ENCODE measurements at places on chromosomes 13 and 19.

GRCh38 chr13:39765801-39766463, 110.5 kb downstream of the COG6 start:
- no peak for DNase-seq

DNA sequence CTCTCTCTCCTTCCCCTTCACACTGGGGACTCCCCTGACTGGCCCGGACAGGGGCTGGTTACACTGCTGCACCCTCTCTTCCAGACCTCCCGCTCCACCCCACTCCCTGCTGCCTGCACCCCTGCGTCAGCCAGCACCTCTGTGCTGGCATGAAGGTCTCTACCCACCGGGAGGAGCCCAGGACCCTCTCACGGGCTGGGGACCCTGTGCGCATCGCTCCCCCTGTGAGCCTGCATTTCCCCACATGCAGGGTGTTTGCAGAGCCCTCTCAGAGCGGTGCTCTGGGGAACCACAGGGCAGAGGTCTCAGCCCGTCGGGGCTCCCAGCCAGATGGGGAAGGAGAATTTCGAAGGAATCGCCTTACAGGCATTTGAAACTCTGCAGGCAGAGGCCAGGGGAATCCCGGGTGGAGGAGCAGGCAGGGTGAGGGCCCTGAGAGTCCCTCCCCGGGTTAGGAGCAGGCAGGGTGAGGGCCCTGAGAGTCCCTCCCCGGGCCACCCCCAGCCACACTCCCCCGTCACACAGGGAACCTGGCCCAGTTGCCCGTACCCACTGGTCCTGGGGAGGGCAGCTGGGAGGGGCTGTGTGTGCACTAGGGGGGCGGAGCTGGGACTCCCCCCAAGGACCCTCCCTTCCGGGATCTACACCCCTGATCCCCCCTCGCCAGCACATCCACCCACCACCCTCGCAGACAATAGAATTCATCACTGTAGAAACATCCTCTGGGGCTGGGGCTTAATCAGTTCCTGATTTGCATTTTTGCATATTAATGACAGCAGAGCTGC, 16.3 kb upstream of the TCF3 start:
- DNase-seq = no peak

DNA sequence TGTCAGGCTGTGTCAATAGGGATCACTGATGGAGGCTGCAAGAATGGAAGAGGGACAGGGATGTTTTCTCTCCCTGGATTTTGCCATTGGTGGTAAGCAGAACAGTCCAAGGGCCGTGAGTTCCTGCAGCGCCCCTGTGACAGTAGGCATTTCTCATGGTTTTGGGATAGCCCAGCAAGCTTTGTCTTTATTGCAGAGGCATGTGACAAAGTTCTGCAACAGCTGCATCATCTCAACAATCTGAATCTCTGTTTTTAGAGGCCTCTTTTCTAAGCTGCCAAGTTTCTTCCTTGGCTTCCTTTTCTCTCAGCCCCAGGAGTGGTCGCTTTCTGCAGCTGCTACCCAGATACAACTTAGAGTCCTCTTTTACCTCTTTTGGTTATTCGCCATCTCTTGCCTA, 95.7 kb upstream of the TSHZ3 start:
- DNase-seq = no peak

DNA sequence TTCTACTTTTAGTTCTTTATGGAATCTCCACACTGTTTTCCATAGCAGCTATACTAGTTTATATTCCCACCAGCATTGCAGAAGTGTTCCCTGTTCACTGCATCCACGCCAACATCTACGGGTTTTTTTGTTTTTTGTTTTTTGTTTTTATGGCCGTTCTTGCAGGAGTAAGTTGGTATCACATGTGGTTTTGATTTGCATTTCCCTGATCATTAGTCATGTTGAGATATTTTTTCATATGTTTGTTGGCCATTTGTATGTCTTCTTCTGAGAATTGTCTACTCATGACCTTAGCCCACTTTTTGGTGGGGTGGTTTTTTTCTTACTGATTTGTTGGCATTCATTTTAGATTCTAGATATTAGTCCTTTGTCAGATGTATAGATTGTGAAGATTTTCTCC, 89.7 kb downstream of the FRY start:
- DNase-seq = no peak

DNA sequence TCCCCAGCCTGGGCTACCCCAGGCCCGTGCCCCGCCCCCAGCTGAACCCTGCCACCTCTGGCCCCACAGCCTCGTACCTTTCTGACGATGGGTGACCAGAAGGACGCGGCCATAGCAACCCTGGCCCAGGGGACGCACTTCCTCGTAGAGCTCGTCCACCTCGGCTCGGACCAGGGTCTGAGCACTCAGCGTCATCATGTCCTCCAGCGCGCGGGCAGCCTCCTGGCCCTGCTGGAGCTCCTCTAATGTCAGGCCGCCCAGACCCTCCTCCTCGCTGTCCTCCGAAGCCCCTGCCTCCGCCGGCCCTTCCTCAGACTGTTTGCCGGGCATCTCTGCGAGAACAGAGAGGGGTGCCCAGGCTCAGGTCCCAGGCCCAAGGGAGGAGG, 975 bp downstream of the SBK2 start:
- DNase-seq = no peak

DNA sequence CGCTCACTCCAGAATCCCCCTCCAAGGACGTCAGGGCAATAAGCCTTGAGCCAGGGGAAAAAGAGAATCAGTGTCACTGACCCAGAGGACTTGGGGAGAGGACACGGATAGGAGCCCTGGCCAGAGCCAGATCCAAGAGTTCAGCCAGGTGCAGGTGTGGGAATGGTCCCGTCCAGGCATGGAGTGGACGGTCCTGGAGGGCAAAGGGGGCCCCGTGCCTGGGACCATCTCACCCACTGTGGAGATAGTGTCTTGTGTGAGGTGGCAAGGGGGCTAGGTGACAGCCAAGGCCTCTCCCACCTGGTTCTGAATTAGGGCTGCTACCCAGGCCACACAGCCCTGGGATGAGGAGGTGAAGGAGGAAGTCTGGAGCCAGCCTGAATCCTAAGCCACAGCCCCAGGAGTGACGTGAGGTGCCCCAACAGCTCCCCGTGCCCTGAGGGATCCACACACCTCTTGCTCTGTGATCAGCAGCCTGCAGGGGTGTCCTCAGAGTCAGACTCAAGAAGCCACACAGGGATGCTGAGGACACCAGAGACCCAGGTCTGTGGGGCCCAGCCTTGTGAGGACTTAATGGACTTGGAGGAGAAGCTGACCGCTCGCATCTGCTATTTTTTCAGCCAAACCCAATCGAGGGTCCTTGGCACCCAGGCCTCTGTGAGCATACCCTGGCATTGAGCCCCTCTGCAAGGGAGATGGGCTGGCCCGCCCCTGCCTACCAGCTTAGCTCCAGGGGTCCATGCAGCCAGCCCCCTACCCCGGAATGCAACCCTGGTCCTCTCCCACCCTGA, 16.4 kb upstream of the ZNF14 start:
- no peak for DNase-seq

DNA sequence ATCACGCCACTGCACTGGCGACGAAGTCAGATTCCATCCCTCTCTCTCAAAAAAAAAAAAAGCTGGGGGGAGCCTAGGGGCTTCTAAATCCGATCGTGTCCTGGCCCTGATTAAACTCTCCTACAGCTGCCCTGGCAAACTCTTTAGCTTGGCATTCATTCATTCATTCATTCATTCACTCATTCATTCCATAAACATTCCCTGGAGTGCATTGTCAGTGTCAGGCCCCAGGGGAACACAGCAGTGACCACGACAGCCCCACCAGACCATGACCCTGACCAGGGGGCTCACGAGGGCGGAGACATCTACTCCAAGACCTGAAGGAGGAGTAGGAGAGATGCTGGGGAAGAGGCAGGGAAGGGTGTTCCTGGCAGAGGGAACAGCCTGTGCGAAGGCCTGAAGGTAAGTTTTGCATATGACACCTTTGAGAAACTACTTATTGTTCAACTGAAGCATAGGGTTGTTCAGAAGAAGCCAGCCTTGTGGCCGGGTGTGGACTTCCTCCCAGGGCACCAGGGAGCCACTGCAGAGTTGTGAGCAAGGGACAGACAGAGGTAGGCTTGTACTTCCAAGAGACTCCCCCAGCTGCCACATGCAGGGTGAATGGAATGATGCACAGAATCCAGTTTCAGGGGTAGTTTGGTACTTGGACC, 24.5 kb downstream of the CEACAM16 start:
- DNase-seq = no peak

DNA sequence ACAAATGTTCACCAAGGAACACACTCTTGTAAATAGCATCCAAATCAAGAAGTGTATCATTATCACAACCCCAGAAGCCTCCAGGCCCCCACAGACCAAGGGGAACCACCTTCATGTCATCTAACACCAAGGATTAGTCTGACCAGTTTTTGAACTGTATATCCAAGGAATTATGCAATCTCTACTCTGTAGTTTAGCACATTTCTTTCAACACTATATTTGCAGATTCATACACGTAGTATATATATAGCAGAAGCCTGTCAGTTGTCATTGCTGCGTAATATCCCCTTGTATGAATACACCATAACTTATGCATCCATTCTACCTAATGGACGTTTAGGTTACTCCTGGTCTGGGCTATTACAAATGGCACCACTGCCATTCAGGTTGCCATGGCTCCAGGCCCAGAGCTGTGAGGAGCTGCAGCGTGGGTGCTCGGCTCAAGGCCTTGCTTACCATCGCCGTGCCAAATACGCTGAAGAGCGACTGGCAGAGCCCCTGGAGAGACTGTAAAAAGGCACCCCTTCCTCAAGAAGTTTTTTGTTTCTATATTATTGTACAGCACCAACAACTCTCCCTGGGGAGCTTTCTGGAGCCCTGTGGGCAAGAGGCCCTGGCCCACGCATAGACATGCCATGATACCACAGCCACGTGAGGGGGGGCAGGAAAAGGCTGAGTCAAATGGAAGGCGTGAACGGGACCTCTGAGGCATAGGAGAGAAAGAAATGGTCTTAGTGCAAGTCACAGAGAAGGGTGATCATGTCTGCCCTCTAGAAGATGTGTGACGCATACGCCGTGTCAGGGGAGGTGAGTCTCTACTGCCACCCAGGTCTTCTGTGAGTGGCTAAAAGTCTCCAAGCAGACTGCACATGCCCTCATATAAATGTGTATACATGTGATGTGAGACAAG, 10.8 kb downstream of the LATS2 start:
- no peak for DNase-seq

DNA sequence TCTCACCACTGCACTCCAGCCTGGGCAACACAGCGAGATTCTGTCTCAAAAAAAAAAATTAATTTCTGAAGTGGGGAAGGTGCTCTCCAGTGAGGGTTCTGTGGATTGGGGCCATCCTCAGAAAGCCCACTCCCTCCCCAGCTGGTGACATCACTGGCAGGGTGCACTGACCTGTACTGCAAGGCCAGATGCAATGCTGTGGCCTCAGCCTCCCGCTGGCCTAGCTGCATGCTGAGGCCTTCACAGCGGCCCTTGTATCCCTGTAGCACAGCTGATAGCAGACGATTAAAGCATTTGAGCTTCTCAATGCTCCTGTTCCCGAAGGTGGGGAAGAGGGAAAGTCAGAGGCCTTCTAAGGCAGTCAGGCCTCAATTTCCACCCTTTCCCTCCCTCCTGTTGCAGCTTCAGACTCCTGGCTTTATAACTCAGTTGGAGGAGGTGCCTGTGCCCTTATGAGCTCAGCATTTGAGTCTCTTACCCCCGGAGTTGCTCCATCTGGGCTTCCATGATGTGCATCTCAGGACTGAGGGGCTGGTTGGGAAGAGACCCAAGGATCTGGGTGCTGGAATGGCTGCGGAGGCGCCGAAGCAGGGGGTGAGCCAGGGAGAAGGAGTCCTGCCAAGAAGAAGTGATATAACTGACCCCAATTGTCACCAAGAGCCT, 5.3 kb downstream of the USHBP1 start:
- DNase-seq = no peak

DNA sequence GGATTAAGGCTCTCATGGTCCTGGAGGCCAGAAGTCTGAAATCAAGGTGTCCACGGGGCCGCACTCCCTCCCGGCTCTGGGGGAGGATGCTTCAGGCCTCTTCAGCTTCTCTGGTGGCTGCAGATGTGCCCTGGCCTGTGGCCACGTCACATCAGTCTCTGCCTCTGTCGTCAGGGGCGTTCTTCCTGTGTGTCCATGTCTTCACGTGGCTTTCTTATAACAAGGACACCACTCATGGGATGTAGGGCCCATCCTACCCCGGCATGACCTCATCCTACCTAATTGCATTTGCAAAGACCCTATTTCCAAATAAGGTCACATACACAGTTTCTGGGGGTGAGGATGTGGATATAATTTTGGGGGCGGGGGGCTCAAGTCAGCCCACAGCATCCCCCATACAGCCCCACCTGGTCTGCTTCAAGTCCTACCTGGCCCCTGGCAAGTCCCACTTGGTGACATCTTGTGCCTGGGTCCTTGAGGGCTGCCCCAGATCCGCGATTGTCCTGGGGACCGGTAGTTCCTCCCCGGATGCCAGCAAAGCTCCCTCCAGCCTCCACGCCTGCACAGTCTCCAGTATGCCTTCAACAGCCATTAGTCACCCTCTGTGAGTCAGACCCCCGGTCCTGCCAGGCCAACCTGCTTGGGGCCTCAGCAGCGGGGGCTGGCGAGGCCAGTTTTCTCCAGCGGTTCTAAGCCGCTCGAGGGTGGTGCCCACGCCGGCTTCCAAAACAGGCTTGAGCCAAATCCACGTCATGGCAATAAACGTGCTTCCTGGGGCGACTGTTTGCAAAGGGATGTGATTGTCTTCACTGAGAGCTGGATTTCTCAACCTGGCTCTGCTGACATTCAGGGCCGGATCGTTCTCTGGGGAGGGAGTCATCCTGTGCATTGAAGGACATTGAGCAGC, 32.2 kb downstream of the MYO9B start:
- DNase-seq = no peak

GRCh38 chr19:15396436-15396835, 16.8 kb upstream of the AKAP8 start:
- no peak for DNase-seq

DNA sequence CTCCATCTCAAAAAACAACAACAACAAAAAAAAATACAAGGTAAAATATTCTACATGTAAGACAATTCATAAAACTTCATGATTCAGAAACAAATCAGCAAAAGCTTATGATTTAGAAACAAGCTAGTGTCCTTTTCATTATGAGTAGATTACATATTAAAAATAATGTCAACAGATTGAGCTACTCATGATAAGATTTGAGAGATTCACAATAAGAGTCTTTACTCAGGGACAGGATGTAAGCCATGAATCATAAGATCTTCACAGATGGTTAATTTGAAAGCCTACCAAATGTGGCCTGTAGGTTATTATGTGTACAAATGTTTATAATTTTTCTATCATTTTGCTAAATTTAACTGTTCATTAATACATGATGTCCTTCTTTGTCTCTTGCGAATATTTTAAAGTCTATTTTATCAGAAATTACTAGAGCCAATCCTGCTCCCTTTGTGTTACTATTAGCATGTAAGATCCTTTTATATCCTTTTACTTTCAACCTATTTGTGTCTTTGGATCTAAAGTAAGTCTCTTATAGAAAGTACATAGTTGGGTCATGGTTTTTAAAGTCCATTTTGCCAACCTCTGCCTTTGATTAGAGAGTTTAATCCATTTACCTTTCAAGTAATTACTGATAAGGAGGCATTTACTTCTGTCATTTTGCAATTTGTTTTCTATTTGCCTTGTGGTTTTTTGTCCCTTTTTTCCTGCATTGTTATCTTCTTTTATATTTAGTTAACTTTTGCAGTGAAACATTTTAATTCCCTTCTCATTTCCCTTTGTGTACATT, 68.3 kb upstream of the RXFP2 start:
- no peak for DNase-seq

All from stimulated activated CD8-positive, alpha-beta memory T cell treated with anti-CD3 and anti-CD28 coated beads, Interleukin-4, amount 100 ng/mL, for 1 hour (primary cell).